RKO (cell line): ENCODE measurements at places on chromosomes 5 and 9.

- DNase-seq: no peak
These were observed 4.8 kb upstream of the NFIL3 start for GRCh38 chr9:91428436-91428835.

DNA sequence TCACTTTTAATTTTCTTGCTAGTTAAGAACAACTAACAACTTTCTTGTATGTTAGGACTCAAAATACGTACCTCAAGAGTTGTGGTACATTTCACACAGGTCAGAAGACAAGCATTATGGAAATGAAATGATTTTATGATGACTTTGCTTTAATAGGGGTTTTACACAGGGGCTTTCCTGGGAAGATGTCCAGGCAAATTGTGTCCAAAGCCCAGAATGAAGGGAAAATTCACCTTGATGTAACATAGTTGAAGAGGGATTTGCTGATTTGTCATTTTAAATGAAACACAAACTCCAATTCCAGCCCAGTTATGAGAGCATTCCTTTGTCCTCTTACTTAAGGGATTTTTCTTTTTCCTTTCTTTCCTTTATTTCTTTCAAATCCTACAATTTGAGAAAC lies 89.2 kb downstream of the ARL15 start:
- DNase-seq: no peak

- DNase-seq: no peak
These were observed 1.7 kb upstream of the LTC4S start for GRCh38 chr5:179791881-179792611.

GRCh38 chr5:1751026-1751863 lies 48.4 kb downstream of the MRPL36 start:
- no peak for DNase-seq

GRCh38 chr5:43429706-43430105 lies 17.5 kb upstream of the CCL28 start:
- no peak for DNase-seq

- no peak for DNase-seq
These were observed 2.4 kb upstream of the ARSI start for GRCh38 chr5:150305095-150305494.

DNA sequence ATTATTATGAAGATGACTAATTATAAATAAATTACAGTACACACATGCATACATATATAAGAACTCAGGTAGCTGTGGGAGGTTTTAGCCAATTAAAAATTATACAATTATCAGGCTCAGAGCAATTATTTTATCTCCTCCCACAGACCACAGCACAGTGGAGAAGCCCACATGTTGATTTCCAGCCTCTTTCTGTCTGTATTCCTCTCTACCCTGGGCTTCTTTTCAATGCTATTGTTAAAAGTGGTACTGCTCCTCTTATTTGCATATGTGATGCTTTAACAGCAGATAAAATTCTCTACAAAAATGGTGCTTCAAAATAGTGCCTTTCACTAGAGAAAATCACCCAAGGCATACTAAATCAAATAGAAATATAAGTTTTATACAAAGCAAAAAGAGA lies 218.7 kb downstream of the NFIB start:
- no peak for DNase-seq

DNA sequence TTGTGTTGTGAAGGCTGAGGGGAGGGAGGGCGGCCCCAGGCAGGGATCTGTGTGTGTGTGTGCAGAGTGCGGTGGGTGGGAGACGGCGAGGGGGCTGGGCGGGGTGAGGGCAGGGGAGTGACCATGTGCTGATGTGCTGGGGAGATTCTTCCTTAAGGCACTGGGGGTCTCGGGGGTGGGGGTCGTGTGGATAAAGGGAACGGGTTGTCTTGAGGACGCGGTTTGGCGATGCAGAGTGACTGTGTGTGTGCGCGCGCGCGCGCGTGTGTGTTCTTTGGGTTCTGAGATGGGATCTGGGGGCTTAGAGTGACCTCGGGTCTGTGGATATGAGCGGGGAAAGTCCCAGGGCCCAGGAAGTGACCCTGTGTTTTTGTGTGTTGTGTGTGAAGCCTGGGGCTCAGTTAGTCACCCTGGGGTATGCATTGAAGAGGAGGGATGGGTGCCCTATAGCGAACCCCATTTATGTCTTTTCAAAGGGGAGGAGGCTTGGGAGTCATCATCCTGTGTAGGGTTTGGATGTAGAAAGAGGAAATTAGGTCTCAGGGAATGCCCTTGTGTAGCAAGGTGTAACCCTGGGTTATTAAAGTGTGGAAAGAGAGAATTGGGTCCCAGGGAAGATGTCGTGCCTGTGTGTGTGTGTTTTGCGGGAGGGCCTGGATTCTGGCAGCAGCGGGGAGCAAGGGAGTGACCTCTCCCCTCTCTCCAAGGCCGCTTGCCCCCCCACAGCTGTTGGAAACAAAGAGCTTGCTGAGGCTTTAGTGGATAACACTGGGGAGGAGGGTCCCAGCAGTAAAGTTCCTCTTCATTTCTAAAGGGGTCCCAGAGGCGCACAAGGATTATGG lies 1.4 kb downstream of the TMEFF1 start:
- DNase-seq: no peak
